Activated CD4-positive, alpha-beta T cell treated with anti-CD3 and anti-CD28 coated beads, Interleukin-2, amount 50 U/mL, for 24 hours (primary cell): ENCODE measurements at places on chromosomes 2 and 18.

DNA sequence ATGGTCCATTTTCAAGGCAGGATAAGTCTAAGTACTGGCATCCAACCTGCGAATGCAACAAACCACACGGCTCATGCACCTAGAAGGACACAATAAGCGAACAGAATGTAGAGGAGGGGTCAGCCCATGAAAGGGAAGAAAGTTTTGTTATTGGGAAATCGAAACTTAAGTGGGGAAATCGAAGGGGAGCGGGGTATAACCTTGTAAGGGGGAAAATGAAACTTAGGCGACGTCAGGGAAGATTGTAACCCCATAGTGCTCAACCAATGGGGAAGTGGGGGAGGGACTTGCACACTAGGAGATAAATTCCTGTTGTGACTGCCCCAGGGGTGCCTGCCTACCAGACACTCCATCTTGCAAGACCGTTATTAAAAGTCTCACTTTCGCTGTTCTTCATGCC, 15.6 kb upstream of the OTOF start:
- no peak for DNase-seq

- DNase-seq: no peak
Measured at GRCh38 chr2:96111257-96111640, 5.1 kb downstream of the ADRA2B start.

GRCh38 chr2:10327896-10328669, 25.4 kb downstream of the HPCAL1 start:
- no peak for DNase-seq

- DNase-seq: no peak
Measured at GRCh38 chr18:77960791-77961410, 711.3 kb downstream of the GALR1 start.

GRCh38 chr2:58620896-58621295, 379.8 kb upstream of the FANCL start:
- DNase-seq: no peak

- no peak for DNase-seq
Measured at GRCh38 chr18:63394954-63395353, 27.3 kb downstream of the VPS4B start.

- DNase-seq: no peak
Measured at GRCh38 chr2:24438106-24438505, 52.9 kb upstream of the NCOA1 start.
